Right atrium auricular region (tissue), 2 donors: ENCODE measurements at places on chromosomes 5 and 9.

GRCh38 chr9:37390759-37391158 is 31.7 kb upstream of the GRHPR start:
- H3K27ac ChIP-seq, result no peak overlapping the region
- no peak overlapping the region for H3K4me3 ChIP-seq
- H3K36me3 ChIP-seq, result no peaks in the 10 kb centered on the region
- no peak for DNase-seq
- H3K27me3 ChIP-seq, result no peaks in the 10 kb centered on the region

DNA sequence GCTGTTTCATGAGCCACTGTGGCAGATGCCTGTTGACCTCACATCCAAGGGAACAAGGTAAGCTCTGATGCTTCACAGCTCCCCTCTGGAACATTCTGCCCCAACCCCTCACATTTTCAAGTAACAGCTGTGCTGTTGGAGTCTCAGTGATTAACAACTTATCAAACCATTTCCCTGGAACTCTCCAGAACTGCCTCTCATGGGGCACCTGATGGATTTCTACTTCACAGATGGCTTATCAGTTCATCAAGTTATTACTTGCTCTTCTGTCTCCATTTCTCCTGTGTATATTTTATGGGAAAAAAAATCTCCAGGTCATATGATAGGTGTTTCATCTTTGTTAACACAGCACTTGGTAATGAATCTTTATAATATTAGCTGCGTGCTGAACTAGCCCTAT is 322.4 kb downstream of the MAN2A1 start:
- no peak overlapping the region for H3K4me3 ChIP-seq
- H3K4me1 ChIP-seq, result no peaks in the 10 kb centered on the region
- H3K27me3 ChIP-seq, result no peaks in the 10 kb centered on the region

DNA sequence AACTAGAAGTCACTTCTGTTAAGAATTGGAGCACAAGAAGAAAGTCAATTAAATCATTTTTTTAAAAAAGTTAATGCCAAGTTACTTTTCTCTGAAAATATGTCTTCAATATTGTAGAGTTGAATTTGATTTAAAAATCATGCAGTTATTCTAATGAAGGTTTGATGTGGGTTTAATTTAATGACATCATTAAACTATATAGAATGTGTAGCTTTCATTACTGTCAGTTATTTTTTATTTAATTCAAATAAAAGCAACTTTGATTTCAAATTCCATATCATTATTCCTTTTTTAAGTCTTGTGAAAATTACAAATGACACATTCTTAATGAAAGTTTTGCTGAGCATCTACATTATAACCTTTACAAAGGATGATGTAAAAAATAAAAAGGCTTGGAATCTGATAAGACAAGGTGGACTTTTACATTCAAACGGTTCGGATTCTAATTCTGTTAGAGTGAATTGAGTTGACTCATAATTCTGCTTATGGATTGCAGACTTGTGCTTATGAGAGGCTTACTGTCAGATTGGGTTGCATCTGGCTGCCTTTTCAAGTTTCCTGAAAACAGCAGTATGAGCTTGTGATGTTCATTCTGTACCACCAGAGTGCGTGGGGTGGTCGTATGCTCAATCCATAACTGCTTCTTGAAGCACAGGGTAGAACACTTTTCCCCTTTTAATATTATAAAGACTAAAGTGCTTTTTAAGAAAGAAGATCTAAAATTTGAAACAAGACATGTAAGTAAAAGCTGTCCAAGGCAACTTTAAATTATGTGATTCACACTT is 253.0 kb upstream of the ARRDC3 start:
- no peaks in the 10 kb centered on the region for H3K36me3 ChIP-seq
- no peak for DNase-seq
- H3K4me3 ChIP-seq, result no peak overlapping the region
- no peaks in the 10 kb centered on the region for H3K4me1 ChIP-seq
- H3K27ac ChIP-seq, result no peak overlapping the region

GRCh38 chr9:89854715-89855475 is 250.1 kb downstream of the GADD45G start:
- no peak overlapping the region for H3K27ac ChIP-seq
- DNase-seq, result peak; percentile 40
- H3K4me1 ChIP-seq, result peaks cover 11% of the 10 kb centered on the region
- H3K36me3 ChIP-seq, result no peaks in the 10 kb centered on the region

GRCh38 chr5:81768935-81769452 is 18.1 kb upstream of the SSBP2 start:
- no peak for DNase-seq
- no peaks in the 10 kb centered on the region for H3K4me1 ChIP-seq
- H3K27ac ChIP-seq, result no peak overlapping the region
- H3K27me3 ChIP-seq, result no peaks in the 10 kb centered on the region
- no peak overlapping the region for H3K4me3 ChIP-seq

DNA sequence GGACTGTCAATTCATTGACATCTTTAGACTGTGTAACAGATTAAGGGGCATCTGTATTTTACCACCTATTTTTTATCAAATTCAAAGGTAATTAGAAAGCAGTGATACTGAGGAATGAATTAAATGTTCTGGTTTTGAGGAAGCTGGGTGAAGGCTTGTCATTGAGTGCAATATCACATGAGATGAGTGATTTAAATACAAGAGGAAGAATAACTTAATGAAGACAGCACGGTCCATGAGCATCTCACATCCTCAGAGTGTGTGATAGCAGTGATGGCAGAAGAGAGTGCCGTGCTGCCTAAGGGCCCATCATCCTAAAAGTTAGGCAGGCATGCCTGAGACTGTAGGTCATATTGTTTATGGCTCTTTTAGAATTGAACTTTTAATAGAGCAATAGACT is 263.3 kb downstream of the MAST4 start:
- no peaks in the 10 kb centered on the region for H3K36me3 ChIP-seq
- peaks cover 21% of the 10 kb centered on the region for H3K4me1 ChIP-seq
- H3K27ac ChIP-seq, result no peak overlapping the region
- DNase-seq, result no peak
- no peak overlapping the region for H3K4me3 ChIP-seq
- H3K27me3 ChIP-seq, result no peaks in the 10 kb centered on the region

GRCh38 chr9:35556776-35557175 is 48.3 kb upstream of the TESK1 start:
- H3K27me3 ChIP-seq, result no peaks in the 10 kb centered on the region
- H3K4me1 ChIP-seq, result no peaks in the 10 kb centered on the region
- no peak for DNase-seq
- H3K36me3 ChIP-seq, result peaks cover 70% of the 10 kb centered on the region

GRCh38 chr5:35668319-35668718 is 50.7 kb downstream of the SPEF2 start:
- DNase-seq, result no peak
- no peaks in the 10 kb centered on the region for H3K4me1 ChIP-seq
- H3K36me3 ChIP-seq, result no peaks in the 10 kb centered on the region
- no peaks in the 10 kb centered on the region for H3K27me3 ChIP-seq
- H3K4me3 ChIP-seq, result no peak overlapping the region
- no peak overlapping the region for H3K27ac ChIP-seq

GRCh38 chr5:133222979-133223378 is 171.2 kb downstream of the HSPA4 start:
- H3K4me1 ChIP-seq, result no peaks in the 10 kb centered on the region
- H3K27ac ChIP-seq, result no peak overlapping the region
- H3K4me3 ChIP-seq, result no peak overlapping the region
- no peak for DNase-seq
- H3K27me3 ChIP-seq, result no peaks in the 10 kb centered on the region

GRCh38 chr5:128777052-128777451 is 188.2 kb upstream of the SLC27A6 start:
- H3K4me1 ChIP-seq, result no peaks in the 10 kb centered on the region
- DNase-seq, result no peak
- H3K36me3 ChIP-seq, result no peaks in the 10 kb centered on the region
- H3K27ac ChIP-seq, result no peak overlapping the region
- H3K27me3 ChIP-seq, result no peaks in the 10 kb centered on the region
- no peak overlapping the region for H3K4me3 ChIP-seq

- H3K27ac ChIP-seq, result no peak overlapping the region
- no peak overlapping the region for H3K4me3 ChIP-seq
- no peaks in the 10 kb centered on the region for H3K4me1 ChIP-seq
- no peak for DNase-seq
- H3K27me3 ChIP-seq, result no peaks in the 10 kb centered on the region
These were observed 266.6 kb upstream of the DAP start for GRCh38 chr5:11027660-11028059.

- DNase-seq, result no peak
- H3K27me3 ChIP-seq, result no peaks in the 10 kb centered on the region
- H3K4me3 ChIP-seq, result no peak overlapping the region
- H3K4me1 ChIP-seq, result no peaks in the 10 kb centered on the region
These were observed 97.6 kb downstream of the ARSB start for GRCh38 chr5:78887384-78888118.

DNA sequence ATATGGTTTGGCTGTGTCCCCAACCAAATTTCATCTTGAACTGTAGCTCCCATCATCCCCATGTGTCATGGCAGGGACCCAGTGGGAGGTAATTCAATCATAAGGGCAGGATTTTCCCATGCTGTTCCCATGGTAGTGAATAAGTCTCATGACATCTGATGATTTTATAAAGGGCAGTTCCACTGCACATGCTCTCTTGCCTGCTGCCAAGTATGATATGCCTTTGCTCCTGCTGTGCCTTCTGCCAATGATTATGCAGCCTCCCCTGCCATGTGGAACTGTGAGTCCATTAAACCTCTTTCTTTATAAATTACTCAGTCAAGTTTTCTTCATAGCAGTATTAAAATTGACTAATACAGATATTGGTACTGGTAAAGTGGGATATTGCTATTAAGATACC is 42.4 kb downstream of the MARCHF11 start:
- H3K4me1 ChIP-seq, result no peaks in the 10 kb centered on the region
- no peak for DNase-seq
- no peaks in the 10 kb centered on the region for H3K27me3 ChIP-seq
- no peaks in the 10 kb centered on the region for H3K36me3 ChIP-seq
- H3K27ac ChIP-seq, result no peak overlapping the region

GRCh38 chr5:145246961-145247744 is 588.0 kb downstream of the PRELID2 start:
- H3K36me3 ChIP-seq, result no peaks in the 10 kb centered on the region
- H3K4me3 ChIP-seq, result no peak overlapping the region
- no peaks in the 10 kb centered on the region for H3K4me1 ChIP-seq
- no peak overlapping the region for H3K27ac ChIP-seq
- no peak for DNase-seq

GRCh38 chr5:137498301-137498735 is 808 bp downstream of the SPOCK1 start:
- no peaks in the 10 kb centered on the region for H3K27me3 ChIP-seq
- no peaks in the 10 kb centered on the region for H3K36me3 ChIP-seq
- H3K4me1 ChIP-seq, result peaks cover 5% of the 10 kb centered on the region
- DNase-seq, result no peak

DNA sequence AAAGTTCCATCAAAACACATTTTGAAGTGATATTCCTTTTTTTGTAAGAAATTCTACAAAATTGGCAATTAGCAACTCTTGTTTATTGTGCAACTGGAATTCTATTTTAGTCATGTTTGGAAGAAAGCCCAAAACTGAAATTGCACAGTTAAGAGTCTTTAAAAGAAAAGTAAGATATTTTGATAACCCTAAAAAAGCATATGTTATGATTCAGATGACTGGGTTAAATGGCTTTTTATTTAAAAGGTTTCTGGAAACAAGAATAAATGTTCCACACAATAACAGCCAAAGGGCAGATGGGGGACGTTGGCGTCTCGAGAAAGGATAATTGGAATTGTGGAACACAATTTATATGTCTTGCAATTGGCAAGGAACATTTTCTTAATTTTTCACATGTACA is 275.2 kb downstream of the CDH9 start:
- H3K27me3 ChIP-seq, result no peaks in the 10 kb centered on the region
- no peaks in the 10 kb centered on the region for H3K4me1 ChIP-seq
- H3K36me3 ChIP-seq, result no peaks in the 10 kb centered on the region

DNA sequence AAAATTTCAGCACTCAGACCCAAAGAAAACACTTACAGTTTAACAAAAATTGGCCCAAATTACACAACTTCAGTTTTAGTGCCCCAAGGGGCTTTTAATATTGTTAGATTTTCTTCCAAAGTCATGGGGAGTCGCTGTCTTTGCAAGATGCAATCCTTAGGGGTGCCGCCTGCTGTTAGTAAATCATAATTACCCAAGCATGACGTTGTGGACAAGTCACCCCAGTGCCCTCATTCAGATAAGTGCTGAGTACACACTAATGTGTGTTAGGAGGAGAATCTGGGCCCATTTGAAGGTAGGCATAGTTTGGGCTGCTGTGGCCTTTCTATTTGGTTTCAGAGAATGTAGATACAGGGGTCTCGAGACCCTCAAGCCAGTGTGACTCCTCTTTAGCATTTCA is 138.1 kb downstream of the SV2C start:
- H3K36me3 ChIP-seq, result no peaks in the 10 kb centered on the region
- no peak overlapping the region for H3K4me3 ChIP-seq
- H3K27me3 ChIP-seq, result no peaks in the 10 kb centered on the region
- no peak for DNase-seq

- no peak overlapping the region for H3K4me3 ChIP-seq
- DNase-seq, result no peak
- no peaks in the 10 kb centered on the region for H3K4me1 ChIP-seq
- no peak overlapping the region for H3K27ac ChIP-seq
- H3K36me3 ChIP-seq, result no peaks in the 10 kb centered on the region
These were observed 7.4 kb upstream of the MOB3B start for GRCh38 chr9:27537027-27537435.

DNA sequence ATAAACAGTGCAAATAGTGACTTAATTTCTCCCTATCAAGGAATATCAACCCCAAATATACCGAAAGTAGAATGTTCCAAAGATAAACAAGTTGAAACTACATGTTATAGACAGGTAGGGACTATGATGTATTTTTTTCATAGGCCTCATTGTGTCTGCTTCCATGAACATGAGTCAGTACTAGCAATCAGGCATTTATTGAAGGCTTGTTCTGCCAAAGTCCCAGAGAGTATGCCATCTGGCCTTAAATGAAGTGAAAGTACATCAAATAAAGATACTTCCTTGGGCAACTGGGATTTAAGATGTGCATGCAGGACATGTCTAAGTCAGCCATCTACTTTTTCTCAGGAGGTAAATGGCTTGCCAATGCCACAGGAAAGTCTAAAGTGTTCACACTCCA is 6.5 kb downstream of the GHR start:
- H3K36me3 ChIP-seq, result no peaks in the 10 kb centered on the region
- peaks cover 22% of the 10 kb centered on the region for H3K4me1 ChIP-seq
- H3K27ac ChIP-seq, result no peak overlapping the region
- no peak overlapping the region for H3K4me3 ChIP-seq
- DNase-seq, result no peak
- no peaks in the 10 kb centered on the region for H3K27me3 ChIP-seq

- H3K4me3 ChIP-seq, result no peak overlapping the region
- H3K4me1 ChIP-seq, result no peaks in the 10 kb centered on the region
- H3K27ac ChIP-seq, result no peak overlapping the region
These were observed 6.2 kb downstream of the OXCT1 start for GRCh38 chr5:41863871-41864486.

DNA sequence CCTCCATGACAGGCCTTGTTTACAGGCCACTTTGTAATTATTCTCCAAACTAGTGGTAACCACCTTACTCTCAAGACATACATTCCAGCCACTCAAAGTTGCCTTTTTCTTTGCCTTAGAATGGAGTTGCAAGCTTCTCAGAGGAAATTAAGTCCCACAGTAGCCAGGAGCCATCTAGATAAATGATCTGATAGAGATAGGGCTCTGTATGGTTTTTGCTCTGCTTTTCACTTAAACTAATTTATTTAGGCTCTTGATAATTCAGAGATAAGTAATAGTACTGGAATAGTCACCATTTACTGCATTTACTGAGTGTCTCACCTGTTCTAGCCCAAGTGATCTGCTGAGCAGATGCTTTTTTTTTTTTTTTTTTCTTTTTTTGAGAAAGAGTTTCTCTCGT is 7.5 kb downstream of the LARP1 start:
- H3K4me3 ChIP-seq, result no peak overlapping the region
- H3K36me3 ChIP-seq, result no peaks in the 10 kb centered on the region
- peaks cover 81% of the 10 kb centered on the region for H3K4me1 ChIP-seq
- H3K27me3 ChIP-seq, result no peaks in the 10 kb centered on the region
